ENCODE measurements at places on chromosomes 3 and 15.

DNA sequence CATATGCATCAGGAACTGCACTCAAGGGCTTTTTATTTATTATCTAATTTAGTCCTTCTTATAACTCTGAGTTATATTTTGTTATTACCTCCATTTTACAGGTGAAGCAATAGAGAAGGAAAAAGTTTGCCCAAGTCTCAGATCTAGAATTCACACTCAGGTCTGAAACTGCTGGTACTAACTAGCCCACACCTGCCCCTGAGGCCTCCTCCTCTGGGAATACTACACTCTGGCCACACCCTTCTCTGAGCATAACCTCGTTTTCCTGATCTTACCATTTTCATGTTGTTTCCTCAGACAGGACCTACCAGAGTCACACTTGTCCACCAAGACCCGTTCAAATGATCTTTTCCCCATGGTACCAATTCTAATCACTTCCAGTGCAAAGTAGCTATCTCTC, 94.1 kb upstream of the CHRM5 start:
- no peak for DNase-seq

GRCh38 chr3:157356541-157356940, 80.1 kb upstream of the PTX3 start:
- no peak for DNase-seq

DNA sequence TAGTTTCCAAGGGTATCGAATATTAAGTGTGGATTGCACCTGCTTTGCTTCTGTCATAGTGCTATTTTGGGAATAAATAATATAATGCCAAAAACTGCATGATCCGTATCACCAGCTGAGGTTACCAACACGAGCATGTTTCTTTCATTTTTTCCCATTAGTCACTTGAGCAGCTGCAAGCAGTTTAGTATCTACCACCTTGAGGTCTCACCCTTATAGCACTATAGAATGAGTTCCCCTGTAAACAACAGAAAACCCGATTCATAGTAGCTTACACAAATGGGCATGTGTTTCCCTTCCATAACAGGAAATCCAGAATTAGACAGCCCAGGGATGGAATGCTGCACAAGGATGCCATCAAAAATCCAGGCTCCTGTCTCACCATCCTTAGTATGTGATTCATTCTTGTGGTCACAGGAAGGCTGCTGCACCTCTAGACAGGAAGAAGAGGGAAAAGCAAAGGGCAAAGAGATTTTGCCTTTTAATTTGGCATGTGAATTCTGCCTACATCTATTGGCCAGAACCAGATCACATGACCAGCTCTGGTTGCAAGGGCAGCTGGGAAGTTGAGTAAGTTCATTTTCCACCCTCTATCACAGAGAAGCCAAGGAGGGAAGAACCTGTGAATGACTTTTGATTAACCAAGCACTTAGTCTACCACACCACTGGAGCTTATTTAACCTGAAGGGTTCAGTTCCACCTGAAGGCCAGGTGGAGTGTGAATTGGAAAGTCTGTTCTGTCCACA, 91.3 kb upstream of the SLC25A36 start:
- DNase-seq = no peak

GRCh38 chr15:25054329-25054728, 99.5 kb downstream of the SNRPN start:
- DNase-seq = no peak

DNA sequence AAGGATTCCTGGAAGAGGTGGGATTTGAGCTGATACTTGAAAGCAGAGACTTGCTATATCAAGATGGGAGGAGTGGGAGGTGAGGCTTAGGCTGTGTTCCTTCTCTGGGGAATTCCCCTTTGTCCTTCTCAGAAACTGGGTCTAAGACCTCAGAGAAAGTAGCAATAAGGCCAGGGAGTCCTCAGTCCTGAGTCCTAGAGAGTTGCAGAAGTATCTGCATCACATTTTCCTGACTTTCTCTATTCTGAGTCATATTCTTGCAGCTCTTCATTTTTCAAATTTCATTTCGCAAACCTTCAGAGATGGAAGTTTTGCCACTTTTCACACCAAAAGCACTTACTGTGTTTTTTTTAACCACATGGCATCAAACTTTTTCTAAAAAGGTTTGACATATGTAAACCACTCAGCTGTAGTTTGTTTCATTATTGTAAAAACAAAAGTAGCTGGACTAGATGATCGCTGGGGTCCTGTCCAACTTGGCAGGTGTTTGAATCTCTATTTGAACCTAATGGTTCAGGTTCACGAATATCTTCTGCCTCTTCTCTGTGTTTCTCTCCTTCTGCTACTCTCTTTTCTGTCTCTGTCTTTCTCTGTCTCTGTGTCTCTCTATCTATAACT, 21.3 kb downstream of the COLQ start:
- no peak for DNase-seq

DNA sequence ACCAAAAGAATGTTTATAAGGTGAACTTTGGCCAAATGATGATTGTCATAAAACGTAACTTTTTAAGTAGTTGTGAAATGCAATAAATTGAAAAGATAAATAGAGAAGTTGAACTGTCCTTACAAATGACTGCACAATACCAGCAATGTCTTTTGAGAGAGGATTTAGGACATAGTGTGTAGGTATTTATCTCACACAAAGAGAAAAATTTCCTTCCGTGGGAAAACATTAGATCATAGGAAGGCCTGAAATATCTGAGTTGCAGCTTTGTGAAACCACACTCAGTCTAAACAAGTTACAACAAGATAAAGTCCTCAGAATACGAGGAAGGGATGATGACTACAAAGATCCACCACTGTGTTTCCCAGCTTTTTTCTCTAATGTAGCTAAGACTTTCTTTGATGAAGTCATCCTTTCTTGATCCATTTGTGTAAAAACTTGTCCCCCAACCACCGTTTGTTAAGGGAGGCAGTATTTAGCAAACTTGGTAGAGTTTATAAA, 16.0 kb downstream of the ROBO2 start:
- DNase-seq = no peak

All from activated naive CD8-positive, alpha-beta T cell treated with anti-CD3 and anti-CD28 coated beads, Interleukin-2, amount 50 U/mL, for 24 hours (primary cell).